Kasumi-1 (cell line): ENCODE measurements at places on chromosomes 5 and 9.
A peak's percentile ranks its signal among the peaks of the same experiment; 100 is the strongest.

- DNase-seq = no peak
These were observed 5.1 kb downstream of the SEMA5A start for GRCh38 chr5:9540791-9541190.

- peak; percentile 57 for DNase-seq
These were observed 41.9 kb downstream of the SYK start for GRCh38 chr9:90843525-90843924.

DNA sequence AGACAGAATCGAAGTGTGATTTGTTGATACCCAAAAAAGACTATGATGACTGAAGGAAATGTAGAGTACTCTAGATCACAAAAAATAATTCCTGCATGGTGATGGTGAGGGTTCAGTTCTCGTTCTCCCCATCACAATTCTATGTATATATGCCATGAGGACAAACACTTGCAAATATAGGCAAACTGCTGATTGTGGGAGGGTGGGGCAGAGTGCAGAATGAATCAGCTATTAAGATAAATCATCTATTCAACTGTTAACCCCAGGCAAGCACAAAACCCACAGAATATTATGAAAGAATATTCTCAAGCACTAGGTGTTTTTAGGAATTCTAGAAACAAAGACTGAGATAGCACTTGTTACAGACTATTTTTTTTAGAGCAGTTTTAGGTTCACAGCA is 13.9 kb upstream of the UBLCP1 start:
- no peak for DNase-seq

DNA sequence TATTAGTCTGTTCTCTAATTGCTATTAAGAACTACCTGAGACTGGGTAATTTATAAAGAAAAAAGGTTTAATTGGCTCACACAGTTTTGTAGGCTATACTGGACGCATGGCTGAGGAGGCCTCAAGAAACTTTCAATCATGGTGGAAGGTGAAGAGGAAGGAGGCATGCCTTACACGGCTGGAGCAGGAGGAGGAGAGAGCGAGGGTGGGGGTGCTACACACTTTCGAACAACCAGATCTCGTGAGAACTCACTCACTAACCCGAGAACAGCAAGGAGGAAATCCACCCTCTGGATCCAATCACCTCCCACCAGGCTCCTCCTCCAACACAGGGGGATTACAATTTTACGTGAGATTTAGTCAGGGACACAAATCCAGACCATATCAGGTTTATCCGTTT is 90.0 kb downstream of the RMI1 start:
- DNase-seq = no peak

GRCh38 chr5:101260857-101261256 is 357.8 kb upstream of the ST8SIA4 start:
- no peak for DNase-seq

DNA sequence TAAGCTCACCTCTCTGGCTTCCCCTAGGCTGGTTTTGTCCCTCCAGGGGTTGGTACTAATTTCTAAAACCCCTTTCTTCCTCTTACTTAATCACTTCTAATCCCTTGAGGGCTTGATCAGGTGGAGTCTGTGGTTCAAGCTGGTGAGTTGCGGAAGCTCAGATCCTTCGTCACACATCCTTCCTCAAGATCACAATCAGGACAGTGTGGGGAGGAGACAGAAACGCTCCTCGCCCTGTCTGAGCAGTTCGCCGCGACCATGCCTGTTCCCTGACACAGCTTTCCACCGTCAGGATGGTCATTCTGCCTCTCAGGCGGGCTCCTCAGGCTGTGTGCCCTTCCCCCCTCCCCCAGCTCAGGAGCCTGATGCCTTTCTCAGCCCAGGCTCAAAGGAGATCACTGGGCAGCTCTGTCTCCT is 24.3 kb downstream of the CPLX2 start:
- peak; percentile 82 for DNase-seq

GRCh38 chr9:100437860-100438805 is 11.2 kb downstream of the MSANTD3 start:
- peak; percentile 63 for DNase-seq

GRCh38 chr5:18311266-18311665 is 677.0 kb downstream of the TAF11L14 start:
- DNase-seq = peak; percentile 79

DNA sequence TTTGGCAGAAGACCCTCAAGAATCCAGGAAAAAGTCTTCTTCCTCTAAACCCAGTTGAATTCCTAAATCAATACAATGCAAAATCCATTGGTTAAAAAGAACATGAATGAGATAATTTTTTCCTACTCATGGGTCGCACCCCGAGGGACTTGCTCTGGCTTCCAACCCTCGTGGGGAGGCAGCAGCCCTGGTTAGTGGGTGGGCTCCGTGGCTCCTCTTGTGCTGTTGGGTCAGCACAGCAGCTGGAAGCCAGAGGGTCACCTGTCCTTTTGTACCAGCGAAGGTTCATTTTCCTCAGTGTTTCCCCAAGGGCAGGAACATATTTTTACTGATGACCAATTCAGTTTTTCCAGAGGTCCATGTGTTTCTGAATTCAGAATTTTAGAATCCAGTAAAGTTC is 120.6 kb upstream of the S1PR3 start:
- DNase-seq = no peak

- no peak for DNase-seq
These were observed 1.5 kb downstream of the CLTA start for GRCh38 chr9:36192196-36192595.

- DNase-seq = no peak
These were observed 30.6 kb downstream of the SYK start for GRCh38 chr9:90832261-90832660.

- no peak for DNase-seq
These were observed 24.2 kb downstream of the ABO start for GRCh38 chr9:133250741-133251170.

DNA sequence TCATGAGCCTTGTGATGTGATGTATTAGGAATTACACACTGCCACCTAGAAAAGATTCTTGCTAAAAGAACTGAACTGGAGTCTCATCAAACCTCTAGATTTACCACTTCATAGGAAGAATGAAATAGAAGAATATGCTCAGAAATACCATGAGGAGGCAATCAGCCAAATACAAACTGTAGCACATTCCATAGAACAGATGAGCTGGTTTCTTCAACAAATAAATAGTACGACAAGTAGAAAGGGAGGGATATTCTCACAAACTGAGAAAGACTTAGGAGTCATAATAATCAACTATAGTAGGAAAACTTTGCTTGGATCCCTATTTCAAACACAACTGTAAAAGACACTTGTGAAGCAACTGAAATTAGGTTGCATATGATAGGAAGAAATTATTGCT is 15.4 kb downstream of the PLGRKT start:
- DNase-seq = no peak

GRCh38 chr5:129653057-129653375 is 94.9 kb upstream of the MINAR2 start:
- DNase-seq = no peak

- no peak for DNase-seq
These were observed 36.1 kb downstream of the DAP start for GRCh38 chr5:10724781-10725507.

GRCh38 chr9:27599870-27600238 is 26.6 kb upstream of the C9orf72 start:
- DNase-seq = no peak

- DNase-seq = no peak
These were observed 21.2 kb upstream of the MLANA start for GRCh38 chr9:5869315-5870019.

DNA sequence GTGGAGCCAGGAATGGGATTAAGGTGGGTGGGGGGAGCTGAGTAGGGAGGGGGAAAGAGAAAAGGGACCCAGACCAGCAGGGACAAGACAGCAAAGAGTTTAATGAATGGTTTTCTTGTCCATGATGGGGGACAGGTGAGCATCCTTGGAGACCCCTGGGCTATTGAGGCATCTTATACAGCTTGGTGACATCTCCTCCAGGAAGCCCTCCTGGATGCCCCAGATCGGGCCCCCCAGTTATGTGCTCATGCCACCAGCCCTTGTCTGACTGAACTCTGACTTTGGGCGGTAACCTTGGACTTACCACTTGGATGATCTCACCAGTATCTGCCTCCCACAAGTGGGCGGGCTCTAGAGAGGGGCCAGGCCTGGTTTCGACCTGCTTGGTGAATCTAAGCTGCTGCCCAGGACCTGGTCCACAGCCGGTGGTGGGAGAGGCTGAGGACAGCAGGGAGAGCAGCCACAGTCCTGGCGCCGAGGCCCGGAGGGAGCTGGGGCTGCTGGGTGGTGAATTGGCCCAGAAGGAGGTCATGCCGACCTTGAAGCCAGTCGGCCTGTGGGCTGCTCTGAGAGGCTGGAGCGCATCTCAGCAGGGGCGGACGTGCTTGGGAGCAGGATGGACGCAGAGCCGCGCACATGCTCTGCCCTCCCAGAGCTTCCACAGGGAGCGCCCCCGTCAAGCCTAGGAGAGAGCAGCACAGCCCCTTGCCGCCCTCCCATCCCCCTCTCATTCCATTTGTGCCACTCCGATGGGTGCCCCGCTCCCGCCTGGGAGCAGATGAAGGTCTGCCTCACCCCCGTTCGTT is 36.2 kb downstream of the UNC5A start:
- DNase-seq = no peak

DNA sequence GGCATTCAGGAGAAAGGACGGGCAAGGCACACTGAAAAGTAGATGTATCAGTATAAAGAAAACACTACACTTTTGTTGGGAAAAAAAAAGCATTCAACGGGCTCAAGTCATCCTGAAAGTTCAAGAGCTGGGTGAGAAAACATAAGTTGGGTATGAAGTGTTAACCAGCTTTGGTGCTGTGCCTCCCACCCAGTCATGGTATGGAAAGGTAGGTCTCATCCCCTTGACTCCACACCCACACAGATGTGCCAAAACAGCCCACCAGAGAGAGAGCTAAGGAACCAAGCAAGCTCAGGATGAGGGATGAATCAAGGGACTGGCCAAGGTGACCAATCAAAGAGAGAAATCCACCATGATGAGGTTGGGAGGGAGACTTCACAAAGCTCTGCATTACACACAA is 54.7 kb downstream of the ESM1 start:
- DNase-seq = no peak

DNA sequence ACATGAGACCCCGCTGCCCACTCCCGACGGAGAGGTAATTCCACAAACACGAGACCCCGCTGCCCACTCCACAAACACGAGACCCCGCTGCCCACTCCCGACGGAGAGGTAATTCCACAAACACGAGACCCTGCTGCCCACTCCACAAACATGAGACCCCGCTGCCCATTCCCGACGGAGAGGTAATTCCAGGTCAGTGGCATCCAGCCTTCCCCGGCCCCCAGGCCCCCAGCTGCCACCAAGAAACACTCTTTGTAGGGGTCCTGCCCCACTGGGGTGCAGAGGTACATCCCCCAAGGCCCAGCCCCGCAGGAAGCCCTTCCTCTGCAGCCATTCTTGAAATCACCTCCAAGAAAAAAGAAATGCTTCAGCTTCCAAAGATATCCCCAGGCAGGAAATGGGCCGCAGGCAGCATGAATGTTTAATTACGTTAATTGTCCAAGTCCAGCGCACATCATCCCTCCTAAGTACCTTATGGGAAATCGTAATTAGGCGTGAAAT is 115.9 kb downstream of the ADAMTS2 start:
- no peak for DNase-seq

DNA sequence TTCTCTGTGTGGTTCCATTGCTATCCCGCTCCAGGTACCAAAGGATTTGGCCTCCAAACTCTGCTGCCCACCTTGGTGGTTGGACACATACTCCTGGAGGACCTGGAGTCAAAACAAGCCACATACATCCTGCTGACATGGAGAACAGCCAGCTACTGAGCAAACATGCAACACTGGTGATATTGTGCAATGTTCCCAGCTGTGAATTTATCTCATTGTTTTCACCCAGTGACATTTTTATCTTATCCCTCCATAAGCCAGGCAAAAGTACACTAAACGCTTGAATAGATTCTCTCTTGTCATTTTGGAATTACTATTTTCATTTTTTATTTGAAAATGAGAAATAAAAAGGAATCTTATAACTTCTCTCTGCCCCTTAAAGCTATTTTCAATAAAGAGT is 11.1 kb upstream of the CTSL start:
- peak; percentile 20 for DNase-seq

DNA sequence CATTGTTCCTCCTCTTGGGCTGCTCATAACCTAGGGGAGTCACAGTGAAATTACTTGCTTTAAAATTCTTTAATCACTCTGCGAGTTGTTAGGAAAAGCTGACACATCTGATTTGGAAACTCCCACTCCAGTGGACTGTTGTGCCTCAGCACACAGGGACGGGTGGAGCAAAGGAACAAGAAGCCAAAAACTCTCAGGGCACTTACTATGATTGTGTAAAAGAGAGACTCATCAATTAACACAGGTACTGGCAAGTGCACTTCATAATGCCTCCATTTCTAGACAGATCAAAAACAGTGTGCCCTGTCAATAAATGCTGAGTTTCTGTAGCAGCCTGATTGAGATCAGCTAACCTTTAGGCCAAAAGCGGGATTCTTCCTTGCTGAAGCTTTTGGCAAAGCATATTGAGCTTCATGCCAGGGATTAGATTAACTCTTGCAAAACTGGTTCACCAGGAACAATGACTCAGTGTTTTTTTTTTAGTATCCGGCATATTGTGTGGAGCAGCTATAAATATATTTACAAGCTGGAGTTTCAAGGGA is 55.9 kb downstream of the TMC1 start:
- no peak for DNase-seq

- DNase-seq = no peak
These were observed 28.0 kb downstream of the ADAMTSL1 start for GRCh38 chr9:18501949-18502348.

- DNase-seq = no peak
These were observed 111.2 kb downstream of the EDIL3 start for GRCh38 chr5:84273517-84273883.
